ENCODE measurements at places on chromosomes 7 and 10.

DNA sequence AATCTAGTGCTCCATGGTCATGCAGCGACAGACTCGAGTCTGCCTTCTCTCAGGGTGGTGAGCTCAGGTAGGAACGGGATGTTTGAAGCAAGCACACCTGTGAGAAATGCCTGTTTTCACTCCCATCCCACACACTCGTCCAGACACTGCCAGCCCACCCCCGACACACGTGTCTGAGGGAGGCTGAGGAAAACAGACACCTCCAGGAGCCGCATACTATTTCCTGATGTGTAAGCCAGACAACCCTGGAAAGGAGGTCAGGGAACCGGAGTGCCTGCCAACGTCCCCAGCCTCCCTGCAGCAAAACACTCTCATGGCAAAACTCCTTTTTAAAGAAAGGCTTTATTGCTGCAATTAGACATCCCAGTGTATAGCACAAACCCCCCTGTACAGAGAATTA, 80.2 kb downstream of the ALOX5 start:
- DNase-seq: no peak

GRCh38 chr10:119222537-119222936, 15.2 kb downstream of the GRK5 start:
- DNase-seq: no peak

- no peak for DNase-seq
Measured at GRCh38 chr7:125651823-125652528, 722.4 kb upstream of the POT1 start.

DNA sequence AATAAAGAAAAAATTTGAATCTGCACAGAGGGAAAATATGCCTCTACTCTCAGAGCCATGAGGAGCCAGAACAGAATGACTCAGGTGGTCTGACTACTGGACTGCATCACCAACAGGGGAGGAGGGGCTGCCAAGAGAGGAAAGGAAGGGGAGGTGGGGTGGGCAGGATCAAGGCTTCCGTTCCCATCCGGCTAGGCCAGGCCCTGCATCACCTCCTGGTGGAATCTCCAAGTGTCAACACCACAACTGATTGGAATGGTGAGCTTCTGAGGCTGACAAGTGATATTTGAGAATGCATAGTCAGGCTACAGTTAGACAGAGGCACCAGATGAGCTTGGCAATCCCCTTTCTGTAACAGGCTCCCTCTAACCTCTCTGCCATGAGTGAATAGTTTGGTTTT, 10.4 kb upstream of the GPR26 start:
- no peak for DNase-seq

DNA sequence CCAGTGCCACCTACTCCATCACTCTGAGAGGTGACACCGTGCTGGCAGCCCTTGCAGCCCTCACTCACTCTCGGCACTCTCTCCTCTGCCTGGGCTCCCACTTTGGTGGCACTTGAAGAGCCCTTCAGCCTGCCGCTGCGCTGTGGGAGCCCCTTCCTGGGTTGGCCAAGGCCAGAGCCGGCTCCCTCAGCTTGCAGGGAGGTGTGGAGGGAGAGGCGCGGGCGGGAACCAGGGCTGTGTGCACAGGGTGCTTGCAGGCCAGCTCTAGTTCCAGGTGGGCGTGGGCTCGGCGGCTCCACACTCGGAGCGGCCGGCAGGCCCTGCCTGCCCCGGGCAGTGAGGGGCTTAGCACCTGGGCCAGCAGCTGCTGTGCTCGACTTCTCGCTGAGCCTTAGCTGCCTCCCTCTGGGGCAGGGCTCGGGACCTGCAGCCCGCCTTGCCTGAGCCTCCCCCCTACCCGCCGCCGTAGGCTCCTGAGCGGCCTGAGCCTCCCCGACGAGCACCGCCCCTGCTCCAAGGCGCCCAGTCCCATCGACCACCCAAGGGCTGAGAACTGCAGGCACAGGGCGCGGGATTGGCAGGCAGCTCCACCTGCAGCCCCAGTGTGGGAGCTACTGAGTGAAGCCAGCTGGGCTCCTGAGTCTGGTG, 48.7 kb upstream of the SLC35G1 start:
- DNase-seq: no peak

DNA sequence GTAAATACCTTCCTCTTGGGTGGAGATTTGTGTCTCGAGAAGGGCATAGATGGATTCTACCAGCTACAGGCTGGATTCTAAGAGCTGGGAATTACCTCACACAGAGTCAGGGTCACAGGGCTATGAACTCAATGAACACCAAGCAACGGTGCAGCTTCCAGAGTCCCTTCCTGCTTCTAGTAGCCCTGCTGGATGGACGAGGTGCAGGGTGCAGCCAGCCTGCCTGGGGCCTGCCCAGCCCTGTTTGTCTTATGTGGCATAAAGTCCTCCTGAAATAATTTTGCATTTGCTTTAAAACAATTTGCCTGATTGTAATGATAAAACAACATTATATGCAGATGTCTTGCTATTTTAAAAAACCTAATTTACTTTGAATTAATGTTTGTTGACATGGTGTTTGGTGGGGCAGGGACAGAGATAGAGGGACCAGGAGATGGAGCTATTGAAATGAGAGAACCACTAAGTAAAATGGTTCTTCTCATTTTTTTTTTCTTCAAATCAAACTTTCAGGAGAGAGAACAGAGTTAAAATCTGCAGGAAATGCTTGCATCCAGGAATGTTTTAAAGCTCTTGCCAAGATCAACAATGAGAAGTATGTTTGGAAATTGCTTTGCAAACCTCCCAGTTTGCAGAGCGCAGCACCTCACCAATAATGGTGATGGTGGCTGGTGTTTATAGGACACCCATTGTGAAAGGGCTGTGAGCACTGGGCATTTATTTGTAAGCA, 305.4 kb upstream of the PODXL start:
- DNase-seq: no peak

- DNase-seq: peak; percentile 65
Measured at GRCh38 chr7:4700577-4701235, 18.6 kb downstream of the FOXK1 start.

GRCh38 chr7:146645383-146645976, 528.9 kb downstream of the CNTNAP2 start:
- DNase-seq: no peak

DNA sequence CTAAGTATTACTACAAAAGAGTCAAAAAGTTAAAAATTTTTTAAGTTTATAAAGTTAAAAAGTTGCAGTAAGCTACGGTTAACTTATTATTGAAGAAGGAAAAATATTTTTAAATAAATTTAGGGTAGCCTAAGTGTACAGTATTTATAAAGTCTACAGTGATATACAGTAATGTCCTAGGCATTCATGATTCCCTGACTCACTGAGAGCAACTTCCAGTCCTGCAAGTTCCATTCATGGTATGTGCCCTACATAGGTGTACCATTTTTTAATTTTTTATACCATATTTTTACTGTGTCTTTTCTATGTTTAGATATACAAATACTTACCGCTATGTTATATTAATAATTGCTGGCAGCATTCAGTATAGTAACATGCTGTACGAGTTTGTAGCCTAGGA, 92.3 kb downstream of the CTNNA3 start:
- no peak for DNase-seq

- no peak for DNase-seq
Measured at GRCh38 chr10:72659694-72660093, 32.2 kb upstream of the MCU start.

- peak; percentile 15 for DNase-seq
Measured at GRCh38 chr7:35802102-35802466, 1.2 kb downstream of the SEPTIN7 start.

GRCh38 chr7:151383638-151384351, 26.0 kb downstream of the WDR86 start:
- no peak for DNase-seq

GRCh38 chr7:105001652-105002184, 12.3 kb upstream of the KMT2E start:
- DNase-seq: no peak

GRCh38 chr7:47501406-47501805, 80.5 kb downstream of the TNS3 start:
- no peak for DNase-seq

GRCh38 chr7:155743177-155743576, 69.1 kb downstream of the SHH start:
- DNase-seq: peak; percentile 61

DNA sequence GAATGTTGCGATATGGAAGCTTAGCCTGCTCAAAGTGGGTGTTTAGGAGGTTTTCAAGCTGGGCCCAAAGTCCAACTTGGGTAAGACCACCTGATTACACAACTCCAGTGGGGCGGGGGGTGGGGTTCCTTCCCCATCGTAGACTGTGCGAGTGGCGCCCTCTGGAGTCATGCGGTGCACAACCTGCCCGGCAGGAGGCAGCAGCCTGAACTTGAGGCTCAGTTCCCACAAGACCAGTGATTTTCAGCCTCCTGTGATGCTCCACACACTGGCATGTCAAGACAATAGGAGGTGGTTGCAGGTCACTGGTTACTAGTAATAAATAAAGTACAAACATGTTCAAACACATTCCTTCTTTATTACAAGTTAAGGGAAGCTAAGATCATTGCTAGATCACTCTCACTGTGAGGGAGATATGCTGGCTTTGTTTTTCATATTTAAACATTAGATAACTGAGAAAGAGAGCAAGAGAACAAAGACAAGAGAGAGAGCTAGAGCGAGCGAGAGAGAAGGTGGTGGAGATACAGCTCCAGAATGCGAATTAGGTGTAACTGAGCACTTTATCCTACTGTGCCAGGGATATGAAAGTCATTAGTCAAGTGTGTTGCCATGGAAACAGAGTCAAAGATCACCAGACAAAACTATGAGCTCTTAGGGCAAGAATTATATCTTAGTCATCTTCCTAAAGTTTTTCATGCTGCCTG, 97.4 kb upstream of the BMPER start:
- DNase-seq: no peak

DNA sequence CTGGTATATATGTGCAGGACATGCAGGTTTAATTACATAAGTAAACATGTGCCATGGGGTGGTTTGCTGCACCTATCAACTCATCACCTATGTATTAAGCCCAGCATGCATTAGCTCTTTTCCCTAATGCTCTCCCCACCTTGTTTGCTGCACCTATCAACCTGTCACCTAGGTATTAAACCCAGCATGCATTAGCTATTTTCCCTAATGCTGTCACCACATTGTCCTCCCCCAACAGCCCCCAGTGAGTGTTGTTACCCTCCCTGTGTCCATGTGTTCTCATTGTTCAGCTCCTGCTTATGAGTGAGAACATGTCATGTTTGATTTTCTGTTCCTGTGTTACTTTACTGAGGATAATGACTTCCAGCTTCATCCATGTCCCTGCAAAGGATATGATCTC, 300.5 kb downstream of the ANKRD7 start:
- no peak for DNase-seq

DNA sequence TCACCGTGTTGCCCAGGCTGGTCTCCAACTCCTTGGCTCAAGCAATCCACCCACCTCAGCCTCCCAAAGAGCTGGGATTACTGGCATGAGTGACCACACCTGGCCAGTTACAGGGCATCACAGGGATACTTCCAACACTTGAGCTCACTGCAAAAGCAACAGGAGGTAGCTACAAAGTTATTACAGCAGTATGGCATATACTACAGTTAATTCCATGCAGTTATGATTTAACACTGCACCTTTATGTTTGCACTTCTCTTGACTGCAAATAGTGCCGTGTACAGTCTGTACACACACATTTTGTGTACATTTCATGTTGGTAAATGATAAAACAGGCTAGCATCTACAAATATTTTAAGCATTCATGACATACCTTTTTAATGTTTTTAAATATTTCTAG, 21.3 kb downstream of the SRPK2 start:
- DNase-seq: no peak

DNA sequence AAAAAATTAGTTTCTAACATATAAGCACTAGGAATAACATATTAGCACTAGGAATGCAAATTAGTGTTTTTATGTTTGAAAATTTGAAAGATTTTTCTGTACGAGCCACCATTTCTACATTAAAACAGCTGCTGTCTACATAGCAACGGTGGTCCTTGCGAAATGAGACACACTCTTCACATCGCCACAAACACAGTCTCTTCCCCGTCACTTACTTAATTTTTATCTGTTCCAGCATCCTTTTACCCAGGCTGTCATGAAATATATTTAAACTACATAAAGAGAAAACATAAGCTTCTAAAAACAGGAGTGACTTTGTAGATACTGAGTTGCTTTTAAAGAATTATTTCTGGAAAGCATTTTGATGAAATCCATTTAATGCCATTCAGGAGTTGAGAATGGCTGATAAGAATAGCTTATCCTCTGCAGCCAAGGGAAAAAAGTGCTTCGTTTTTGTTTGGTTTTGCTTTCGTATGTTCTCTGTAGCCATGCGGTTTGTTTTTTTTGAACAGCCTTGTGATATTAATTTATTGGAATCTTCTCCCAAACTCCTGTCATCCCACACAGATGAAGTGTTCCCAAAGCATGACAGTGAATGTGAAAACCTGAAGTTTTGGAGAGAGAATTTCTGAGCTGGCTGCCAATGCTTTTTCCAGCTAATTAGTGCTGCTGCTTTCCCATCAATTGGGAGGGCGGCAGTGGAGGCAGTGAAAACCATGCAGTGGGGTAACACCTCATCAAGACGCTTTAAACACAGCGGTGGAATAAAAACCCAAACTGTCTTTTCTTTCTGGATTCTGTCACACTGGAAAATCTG, 603.7 kb upstream of the ADARB2 start:
- no peak for DNase-seq

GRCh38 chr7:128030654-128031611, at the start of gene LRRC4:
Gene LRRC4, minus strand, starts transcription at chr7:128031437. Its CDS starts 797 bp downstream, at chr7:128030640.
- DNase-seq: peak; percentile 12

GRCh38 chr10:72124989-72125388, 36.6 kb upstream of the SPOCK2 start:
- no peak for DNase-seq

GRCh38 chr10:3811291-3811870, 26.4 kb upstream of the KLF6 start:
- peak; percentile 91 for DNase-seq

DNA sequence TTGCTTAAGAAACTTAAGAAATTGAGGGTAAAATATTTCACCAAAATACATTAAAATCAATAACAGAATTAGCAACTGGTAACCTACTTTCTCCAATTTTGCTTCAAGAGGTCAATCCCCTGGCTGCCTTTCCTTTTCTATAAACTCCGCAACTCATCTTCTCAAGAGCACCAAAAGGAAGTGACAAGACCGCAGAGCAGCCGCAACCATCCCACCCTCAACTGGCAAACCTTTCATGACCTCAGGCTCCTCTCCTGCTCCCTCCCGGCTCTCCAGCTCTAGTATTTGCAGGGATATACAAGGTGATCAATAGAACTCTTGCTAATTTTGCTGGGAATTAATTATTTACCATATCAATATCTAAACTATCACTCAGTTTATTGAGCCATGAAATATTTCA, 88.9 kb downstream of the ATE1 start:
- no peak for DNase-seq

- no peak for DNase-seq
Measured at GRCh38 chr7:83996879-83997278, 197.7 kb downstream of the SEMA3A start.

DNA sequence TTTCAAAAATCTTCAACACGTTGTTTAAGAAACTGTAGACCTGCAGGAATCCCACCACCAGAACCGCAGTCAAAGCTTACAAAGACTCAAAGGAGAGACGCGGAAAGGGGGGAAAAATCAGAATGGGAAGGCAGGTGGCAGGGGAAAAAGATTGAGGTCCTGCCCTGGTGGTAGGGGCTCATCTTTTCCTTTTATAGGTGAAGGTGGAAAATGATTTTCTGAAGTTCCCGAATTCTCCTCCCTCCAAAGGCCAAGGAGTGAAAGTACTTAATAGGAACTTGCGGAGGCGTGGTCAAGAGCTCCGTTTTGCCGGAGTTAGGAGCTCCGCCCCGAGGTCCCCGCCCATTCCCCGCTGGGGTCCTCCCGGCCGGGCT, 724 bp downstream of the BBIP1 start:
- DNase-seq: peak; percentile 97

- peak; percentile 73 for DNase-seq
Measured at GRCh38 chr7:106774768-106775551, 90.1 kb upstream of the PIK3CG start.

Measured in inflammatory macrophage treated with lipopolysaccharide for 4 hours (primary cell).